Foreskin keratinocyte (primary cell): ENCODE measurements at places on chromosomes 5 and 9. TPM values are rescaled to one million over a fixed set of nuclear protein-coding genes. Genes with fewer than 3 reads are reported as not detected.

- no peak for DNase-seq
Measured at GRCh38 chr9:136723362-136723976, 11.1 kb downstream of the DIPK1B start.

DNA sequence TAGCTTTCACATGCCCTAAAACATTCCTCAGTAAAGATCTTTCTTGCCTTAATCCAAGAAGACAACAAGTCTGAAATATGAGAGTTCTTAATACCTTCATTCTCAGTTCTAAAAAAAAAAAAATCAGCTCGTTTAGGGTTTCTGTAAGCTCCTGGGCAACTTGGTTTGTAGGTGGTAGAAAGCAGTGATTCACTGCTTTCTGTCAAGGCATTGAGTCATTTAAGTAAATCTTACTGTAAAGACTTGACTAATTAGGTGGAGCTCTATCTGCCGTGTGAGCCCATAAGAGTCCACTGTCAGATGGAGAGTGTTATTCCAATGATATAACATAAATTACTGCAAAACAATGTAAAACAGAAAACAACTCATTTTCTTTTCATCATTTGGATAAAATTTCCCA lies 56.1 kb upstream of the MAST4 start:
- DNase-seq: peak; percentile 86

GRCh38 chr5:80008995-80009765 lies 18.1 kb upstream of the MTX3 start:
- DNase-seq: no peak

Gene GPX8
- 44.5 and 49.1 TPM in 2 replicates for polyA plus RNA-seq

- no peak for DNase-seq
Measured at GRCh38 chr9:136103651-136104487, 8.8 kb upstream of the NACC2 start.

- no peak for DNase-seq
Measured at GRCh38 chr9:87294126-87294525, 203.5 kb upstream of the DAPK1 start.

DNA sequence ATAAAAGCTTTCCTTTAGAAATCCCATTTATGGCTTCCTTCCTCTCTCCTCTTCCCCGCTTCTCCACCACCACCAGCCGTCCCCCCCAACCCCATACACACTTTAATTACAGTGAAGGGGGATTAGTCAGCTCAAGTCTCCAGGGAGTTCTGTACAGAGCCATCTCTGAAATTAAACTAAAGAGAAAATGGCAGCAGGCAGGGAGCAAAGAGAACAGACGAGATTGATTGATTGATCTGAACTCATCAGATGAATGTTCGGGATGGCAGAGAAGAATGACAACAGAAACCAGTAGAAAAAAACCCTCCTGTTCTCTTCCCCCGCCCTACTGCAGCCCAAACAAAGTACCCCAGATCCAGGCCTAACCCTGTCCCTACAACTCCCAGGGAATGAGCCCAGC lies 241.7 kb upstream of the PANK3 start:
- DNase-seq: no peak

Gene PRLR
- not detected in 2 replicates for polyA plus RNA-seq

- no peak for DNase-seq
Measured at GRCh38 chr5:133735346-133735745, 123.0 kb upstream of the FSTL4 start.
